ENCODE measurements at places on chromosomes 7 and 10.
A peak's percentile ranks its signal among the peaks of the same experiment; 100 is the strongest.

GRCh38 chr7:12729112-12729511 is 41.7 kb downstream of the ARL4A start:
- peak; percentile 64 for ATAC-seq

DNA sequence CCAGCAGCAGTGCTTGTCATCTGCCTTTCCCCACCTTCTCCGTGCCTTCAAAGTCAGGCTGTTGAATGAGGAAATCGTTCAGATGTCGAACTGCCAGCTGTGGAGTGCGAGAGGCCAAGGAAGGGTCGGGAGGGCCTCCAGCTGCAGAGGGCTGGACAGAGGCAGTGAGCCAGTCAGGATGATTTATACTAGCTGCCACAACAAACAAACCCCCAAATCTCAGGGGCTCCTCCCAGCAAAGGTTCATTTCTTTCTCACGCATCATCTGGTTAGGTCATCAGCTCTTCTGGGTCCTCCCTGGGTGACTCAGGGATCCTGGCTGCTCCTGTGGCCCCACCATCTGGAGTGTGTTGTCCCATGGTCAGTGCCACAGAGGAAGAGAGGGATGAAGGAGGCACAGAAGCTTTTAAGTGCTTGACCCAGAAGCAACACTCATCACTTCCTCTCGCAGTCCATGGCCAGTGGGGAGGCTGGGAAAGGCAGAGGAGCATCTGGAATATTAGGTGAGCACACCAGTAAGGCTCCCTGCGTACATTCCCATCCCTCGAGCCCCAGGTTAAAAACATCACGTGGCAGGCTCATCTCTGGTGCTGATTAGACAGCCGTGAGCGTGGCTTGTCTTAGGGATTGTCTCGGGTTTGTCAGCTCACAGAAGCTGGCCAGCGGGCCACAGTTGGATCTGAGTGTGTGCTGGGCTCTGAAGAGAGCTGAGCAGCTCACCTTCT is 140.7 kb downstream of the RGS10 start:
- peak; percentile 76 for ATAC-seq

GRCh38 chr7:141975806-141976523 is 2.4 kb upstream of the TAS2R38 start:
- peak; percentile 98 for ATAC-seq

GRCh38 chr10:91162050-91162494 is 58.4 kb upstream of the PCGF5 start:
- ATAC-seq: peak; percentile 59

DNA sequence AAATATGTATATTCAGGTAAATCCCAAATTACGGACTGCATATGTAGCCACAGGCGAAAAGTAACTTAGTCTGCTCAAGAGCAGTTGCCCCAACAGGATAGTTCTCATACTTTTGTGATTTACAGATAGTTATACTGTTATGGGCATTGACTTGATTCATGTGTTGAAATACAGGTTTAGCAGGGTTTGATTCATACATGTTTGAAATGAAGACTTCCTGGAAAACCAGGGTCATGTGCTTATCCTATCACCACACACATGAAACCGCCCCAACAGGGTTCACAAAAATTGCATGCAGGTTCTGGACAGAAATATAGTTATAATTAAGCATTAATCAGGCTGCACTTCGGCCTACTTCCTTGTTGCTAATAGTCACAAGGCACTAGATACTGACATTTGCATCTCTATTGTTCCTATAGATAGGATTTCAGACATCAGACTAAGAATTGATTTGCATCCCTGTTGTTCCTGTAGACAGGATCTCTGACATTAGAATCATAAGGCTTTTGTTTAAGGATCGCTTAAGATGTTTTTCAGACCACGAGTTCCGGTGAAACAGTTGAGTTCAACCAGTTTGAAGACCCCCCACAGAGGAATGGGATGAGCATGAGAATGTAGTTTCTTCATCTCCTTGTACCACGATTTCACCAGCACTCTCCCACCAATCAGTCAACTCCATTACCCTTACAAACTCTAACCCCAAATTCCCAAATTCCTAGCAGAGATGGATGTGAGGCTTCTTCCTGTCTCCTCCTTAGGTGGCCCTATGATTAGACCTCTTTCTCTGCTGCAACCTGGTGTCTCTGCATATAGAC is 2.0 kb upstream of the ZNF398 start:
- no peak for ATAC-seq

GRCh38 chr7:94274828-94275227 is 119.9 kb upstream of the COL1A2 start:
- no peak for ATAC-seq

DNA sequence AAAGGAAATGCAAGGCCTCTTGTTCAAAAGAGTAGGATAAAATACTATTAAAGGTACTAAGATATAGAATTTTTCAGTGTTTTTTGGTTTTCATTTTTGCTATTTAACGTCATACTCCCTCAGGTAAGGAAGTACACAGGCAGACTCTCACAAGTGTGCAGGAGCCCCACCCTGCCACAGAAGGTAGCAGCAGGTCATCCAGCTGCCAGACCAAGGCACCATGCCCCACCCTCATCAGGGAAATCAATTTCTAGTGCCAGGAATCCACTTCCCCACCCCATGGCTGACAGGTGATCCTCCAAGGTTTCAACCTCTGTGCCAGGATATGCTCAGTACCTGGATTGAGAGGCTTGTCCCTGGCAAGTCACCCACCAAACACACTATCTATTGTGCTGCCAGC is 712.9 kb downstream of the SORCS3 start:
- no peak for ATAC-seq

GRCh38 chr10:108362296-108362695 is 1197.8 kb upstream of the SORCS1 start:
- no peak for ATAC-seq

- no peak for ATAC-seq
Measured at GRCh38 chr7:125512373-125512772, 582.7 kb upstream of the POT1 start.

- no peak for ATAC-seq
Measured at GRCh38 chr7:105810556-105810955, 65.8 kb downstream of the ATXN7L1 start.

DNA sequence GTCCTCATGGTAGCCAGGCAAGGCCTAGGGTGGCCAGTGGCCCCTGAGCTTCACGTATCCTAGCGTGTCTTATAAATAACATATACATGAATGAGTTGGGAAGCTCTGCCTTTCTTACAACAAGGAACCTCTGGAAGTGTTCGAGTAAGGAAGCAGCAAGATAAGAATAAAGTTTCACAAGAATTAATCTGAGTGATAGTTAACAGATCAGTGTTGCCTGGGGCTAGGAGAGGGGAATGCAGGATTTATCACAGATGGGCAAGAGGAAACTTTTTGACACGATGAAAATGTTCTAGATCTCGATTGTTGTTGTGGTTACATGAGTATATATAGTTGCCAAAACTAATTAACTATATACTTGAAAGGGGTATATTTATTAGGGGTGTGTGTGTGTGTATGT is 74.2 kb downstream of the TSPAN12 start:
- no peak for ATAC-seq

DNA sequence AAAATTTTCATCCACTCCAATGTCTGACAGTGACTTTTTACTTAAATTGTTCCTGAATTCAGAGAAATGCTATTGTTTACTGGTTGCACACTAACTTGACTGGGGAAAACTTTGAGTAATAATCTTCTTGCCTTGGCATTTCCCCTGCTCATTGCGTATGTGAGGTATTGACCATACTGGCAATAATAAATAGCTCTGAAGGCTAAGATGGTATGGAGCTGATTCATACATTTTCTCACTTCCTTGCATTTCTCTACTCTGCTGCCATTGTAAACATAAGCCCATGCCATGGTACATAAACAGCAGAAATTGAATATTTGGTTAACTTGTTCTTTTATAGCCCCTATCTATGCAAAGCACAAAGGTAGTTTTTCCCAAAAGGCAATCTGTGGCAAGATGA is 290.0 kb downstream of the RNLS start:
- no peak for ATAC-seq

DNA sequence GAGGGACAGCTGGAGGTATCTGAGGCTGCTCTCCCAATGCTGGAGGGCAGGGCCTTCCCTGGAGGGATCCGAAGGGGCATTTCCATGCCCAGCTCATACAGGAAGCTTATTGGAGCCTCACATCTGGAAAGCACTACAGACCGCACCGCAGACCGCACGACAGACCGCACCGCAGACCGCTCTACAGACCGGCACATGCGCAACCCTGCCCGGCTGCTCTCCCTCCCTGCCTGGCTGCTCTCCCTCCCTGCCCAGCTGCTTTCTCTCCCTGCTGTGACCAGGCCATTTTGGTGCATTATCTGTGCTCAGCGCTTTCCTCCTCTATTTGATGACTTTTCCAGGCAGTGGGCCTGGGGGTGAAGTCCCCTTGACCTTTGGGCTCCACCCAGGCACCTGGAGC is 39.6 kb upstream of the EN2 start:
- ATAC-seq: no peak

- ATAC-seq: no peak
Measured at GRCh38 chr10:98482096-98482495, 35.4 kb upstream of the HPS1 start.

DNA sequence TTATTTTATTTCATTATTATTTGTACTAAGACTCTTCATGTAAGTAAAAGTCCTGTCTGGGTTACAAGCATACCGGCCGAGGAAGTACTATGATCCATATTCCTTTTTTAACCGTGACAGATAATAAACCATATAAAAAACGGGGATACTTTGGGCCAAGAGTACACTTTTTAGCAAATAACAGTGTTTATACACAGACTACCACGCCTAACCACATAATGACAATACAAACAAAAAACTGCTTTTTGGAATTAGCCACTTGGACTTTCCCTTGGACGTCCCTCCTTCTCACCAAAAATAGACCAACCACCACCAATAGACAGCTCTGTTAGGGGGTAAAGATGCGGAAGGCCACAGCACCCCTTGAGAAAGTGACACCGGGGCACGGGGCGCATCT is 800 bp downstream of the MINDY3 start:
- no peak for ATAC-seq

DNA sequence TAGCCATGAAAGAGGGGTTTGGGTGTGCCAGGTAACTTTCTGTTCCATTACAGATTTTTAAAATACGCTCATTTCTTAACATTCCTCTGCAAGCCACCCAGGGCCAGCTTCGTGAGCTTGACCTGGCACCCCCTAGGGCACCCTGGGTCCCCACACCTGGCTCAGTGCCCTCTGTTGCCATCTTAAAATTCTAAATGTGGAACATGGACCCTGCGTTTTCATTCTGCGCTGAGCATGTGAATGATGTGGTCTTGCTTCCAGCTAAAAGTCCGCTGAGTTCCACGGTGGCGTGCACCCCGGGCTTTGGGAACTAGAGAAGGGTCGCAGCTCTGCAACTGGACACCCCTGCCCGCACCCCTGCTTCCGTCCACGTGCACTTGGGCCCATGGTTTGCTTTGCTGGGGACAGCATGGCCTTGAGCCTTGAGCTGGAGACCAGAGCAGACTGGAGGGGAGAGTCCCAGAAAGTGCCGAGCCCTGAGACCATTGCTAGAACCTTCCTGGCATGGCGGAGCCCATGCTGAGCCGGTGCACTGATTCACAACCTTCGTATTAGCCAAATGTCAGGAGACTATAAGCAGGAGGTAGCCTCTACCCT is 91.1 kb downstream of the RGS10 start:
- no peak for ATAC-seq

DNA sequence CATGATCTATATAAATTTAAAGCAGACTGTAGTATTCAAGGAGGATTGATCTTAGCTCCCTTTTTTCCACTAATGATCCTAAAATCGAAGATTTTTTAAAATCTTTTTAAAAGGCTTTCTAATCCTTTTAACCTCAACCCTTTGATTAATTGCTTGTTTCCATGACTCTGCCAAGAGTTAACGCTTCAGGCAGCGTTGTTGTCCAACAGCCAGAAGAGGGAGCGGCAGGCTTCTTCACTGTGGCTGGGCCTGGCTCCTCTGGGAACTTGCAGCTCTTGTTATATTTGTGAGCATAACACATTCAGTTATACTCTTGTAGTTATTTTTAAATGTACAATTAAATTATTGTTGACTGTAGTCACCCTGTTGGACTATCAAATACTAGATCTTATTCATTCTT is 26.3 kb downstream of the CRCP start:
- peak; percentile 79 for ATAC-seq

DNA sequence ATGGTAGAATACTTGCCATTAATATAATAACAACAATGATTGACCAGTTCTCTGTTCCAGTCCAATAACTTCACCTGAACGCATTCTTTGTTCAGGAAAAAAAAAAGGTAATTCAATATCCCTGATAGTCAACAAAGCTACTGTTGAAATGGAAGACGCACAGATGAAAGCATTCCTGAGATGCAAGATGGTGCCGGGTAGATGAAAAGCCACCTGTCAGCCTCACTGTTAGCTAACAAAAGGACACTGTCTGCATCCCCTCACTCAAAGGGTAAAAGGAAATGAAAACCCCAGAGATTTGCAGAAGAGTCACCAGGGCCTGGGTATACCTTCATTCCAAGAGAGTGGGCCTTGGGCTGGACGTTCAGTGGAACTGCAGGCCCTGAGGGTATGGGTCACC is 357.4 kb downstream of the PLXNA4 start:
- no peak for ATAC-seq

DNA sequence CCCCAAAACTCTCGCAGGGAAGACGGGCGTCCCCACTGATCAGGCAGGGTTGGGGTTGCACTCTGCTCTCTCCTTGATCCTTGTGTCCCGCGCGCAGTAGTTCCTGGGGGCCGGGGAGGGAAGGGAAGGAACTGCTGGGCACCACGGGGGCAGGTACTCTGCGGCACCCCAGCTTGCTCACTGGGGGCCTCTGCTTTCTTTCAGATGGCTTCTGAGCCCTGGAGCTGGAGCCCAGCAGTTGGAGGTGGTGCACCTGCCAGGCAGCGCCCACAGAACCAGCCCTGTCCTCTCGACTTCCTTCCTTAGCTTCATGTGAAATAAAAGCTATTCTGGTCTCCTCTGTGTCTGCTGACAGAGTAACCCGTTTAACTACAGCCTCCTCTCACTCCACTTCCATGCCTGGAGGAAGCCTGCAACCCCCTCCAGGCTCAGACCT is 12.2 kb downstream of the PLAC9 start:
- peak; percentile 25 for ATAC-seq

- ATAC-seq: peak; percentile 76
Measured at GRCh38 chr10:114821293-114821914, at the start of gene FHIP2A. FHIP2A (plus strand) TSS chr10:114821780; CDS start chr10:114822079, 299 bp downstream.

- no peak for ATAC-seq
Measured at GRCh38 chr10:6048281-6049030, 13.7 kb downstream of the IL2RA start.

- ATAC-seq: no peak
Measured at GRCh38 chr10:1735562-1735961, 1.8 kb downstream of the ADARB2 start.

DNA sequence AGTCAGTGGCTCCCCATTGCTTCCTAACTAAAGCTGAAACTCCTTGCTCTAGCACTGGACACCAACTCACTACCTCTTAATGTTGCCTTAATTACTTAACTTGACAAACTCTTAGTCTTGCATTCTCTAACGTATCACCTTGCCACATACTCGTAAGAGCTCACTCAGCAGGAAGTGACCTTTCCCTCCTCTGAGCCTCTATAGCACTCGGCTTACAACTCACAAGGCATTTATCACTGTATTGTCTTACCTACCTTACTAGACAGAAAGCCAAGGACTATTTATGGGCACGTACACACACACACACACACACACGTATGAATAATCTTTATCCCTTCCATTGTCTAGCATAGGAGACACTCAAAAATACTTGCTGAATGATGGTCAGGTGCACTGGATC is 21.2 kb downstream of the CEP41 start:
- ATAC-seq: no peak

- ATAC-seq: no peak
Measured at GRCh38 chr10:87846023-87846422, 17.3 kb downstream of the KLLN start.

All from SK-N-SH treated with all-trans-retinoic acid at 6 μM for 48 hours (cell line).